ENCODE measurements at places on chromosomes 12 and 14.

DNA sequence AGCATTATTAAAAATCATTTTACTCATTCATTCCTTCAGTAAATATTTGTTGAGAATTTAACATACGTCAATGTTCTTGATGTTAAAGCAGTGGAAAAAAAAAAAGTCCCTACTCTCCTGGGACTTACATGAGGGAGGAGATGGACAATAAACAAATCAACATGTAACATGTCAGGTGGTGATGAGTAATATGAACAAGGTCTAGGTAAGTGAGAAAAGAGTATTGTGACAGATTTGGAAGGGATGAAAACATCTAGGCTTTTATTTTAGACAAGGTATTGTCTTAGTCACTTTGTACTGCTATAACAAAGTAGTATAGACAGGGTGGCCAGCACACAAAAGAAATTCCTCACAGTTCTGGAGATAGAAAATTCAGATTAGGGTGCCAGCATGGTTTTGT, 167.2 kb downstream of the FSCB start:
- DNase-seq, result peak; percentile 67

GRCh38 chr12:6177642-6178358, 22.4 kb upstream of the CD9 start:
- DNase-seq, result no peak

DNA sequence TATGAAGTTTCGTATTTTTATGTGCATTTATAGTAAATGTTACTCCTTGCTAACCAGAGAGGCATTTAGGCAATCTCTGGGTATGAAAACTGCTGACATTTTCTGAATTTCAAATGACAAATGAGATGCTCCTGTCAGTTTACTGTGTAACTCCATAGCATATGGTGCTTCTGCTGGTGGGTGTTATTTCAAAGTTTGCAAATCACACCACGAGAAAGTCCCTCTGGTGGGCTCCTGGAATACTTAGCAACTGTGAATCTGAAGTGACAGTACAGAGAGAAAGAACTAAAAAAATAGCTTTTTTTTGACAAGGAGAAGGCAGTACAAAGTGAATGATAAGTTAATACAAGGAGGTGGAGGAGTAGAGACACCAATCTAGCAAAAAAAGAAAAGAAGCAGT, 161.5 kb downstream of the DERA start:
- no peak for DNase-seq

DNA sequence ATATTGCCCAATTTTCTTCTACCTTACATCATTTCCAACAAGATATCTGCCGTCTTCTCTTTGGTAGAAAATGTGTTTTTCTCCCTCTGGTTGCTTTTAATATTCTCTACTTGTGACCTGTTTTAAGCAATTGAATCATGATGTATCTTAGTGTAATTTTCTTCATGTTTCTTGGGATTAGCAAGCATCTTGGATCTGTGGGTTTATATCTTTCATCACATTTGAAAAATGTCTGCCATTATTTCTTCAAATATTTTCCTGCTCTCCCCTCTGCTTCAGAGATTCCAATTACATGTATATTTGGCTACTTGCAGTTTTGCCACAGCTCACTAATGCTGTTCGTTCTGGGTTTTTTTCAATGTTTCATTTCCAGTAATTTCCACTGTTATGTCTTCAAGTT, 30.1 kb downstream of the CKAP4 start:
- DNase-seq, result no peak

DNA sequence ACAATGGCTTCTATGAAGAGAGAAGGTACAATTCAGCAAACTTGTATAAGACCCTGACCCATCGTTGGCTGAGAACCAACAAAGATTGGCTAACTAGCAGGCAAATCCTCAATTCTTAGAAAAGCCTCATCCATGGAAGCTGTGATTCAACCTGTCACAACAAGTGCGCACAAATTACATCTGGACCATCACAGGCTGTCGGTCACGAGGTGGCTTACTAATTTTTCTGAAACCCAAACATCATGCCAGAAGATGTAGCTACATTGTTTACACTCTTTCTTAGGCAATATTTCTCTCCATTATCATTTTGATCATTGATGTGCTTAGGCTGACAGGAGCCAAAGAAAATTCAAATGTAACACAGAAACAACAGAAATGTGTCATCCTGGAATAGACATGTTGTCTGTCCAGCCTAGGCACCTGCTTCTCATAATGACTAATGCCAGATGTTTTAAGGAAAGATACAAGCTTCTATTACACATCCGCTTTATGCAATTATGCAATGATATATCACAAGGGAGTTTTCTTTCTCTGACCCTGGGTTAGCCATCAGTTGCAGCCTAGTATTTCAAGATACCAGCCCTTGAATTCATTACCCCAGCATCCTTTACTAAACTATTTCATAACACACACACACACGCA, 92.9 kb upstream of the DIO2 start:
- DNase-seq, result peak; percentile 17

GRCh38 chr14:47606566-47606965, 68.8 kb downstream of the MDGA2 start:
- no peak for DNase-seq

DNA sequence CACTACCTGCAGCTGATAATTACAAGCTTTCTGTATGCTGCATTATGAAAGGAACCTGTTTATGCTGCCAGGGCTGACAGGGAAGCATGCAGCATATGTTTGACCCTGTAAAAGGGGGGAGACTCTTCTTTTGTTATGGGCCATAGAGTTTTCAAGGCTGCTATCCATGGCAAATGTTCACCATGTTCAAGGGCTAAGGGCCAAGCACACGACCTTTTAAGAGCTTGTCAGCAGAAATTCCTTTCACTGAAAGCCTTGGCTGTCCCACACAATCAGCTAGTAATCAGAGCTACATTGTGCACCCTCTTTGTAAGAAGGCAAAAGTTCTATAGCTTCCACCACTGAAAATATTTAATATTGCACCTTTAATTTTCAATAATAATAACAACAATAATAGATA, 74.2 kb upstream of the MBIP start:
- no peak for DNase-seq

DNA sequence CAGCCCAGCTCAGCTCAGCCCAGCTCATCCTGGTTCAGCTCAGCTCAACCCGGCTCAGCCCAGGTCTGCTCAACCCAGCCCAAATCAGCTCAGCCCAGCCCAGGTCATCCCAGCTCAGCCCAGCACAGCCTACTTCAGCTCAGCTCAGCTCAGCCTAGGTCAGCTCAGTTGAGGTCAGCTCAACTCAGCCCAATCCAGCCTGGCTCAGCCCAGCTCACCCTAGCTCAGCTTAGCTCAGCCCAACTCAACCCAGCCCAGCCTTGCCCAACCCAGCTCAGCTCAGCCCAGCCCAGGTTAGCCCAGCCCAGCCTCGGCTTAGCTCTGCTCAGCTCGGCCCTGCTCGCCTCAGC, 332.3 kb downstream of the TMEM121 start:
- DNase-seq, result no peak

Measured in bronchial epithelial cell (primary cell).